ENCODE measurements at places on chromosomes 3 and 15. TPM values are rescaled to one million over a fixed set of nuclear protein-coding genes. Genes with fewer than 3 reads are reported as not detected.

Gene SIN3A
- total RNA-seq, result 92.0 TPM

Gene DUOX1
- 0.07 TPM for total RNA-seq

Gene EDEM1
- total RNA-seq, result 175 TPM

Gene BFSP2
- not detected for total RNA-seq

Measured in activated CD4-positive, alpha-beta T cell treated with anti-CD3 and anti-CD28 coated beads for 36 hours (primary cell).